ENCODE measurements at places on chromosomes 16 and 17.

- no peak for DNase-seq
Measured at GRCh38 chr17:14950216-14950615, 314.9 kb downstream of the PMP22 start.

DNA sequence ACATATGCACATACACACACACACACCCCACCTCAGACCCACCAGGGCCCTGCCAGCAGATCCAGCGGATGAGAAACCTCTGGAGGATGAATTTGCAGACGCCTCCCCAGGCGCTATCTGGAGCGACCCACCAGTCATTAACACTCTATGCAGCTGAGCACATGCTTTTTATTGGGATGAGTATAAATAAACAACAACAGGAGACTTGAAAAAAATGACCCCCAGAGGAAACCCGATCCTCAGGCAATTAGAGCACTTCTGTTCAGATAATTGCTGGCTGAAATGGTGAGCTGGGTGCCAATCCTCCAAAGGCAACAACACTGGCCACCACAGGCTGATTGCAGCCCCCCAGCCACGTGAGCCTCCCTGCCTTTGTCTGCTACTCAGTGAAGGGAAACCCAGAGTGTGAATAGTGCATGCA is 32.9 kb downstream of the DYNLRB2 start:
- no peak for DNase-seq

- DNase-seq: no peak
Measured at GRCh38 chr17:37492167-37492566, 2.5 kb downstream of the DUSP14 start.

DNA sequence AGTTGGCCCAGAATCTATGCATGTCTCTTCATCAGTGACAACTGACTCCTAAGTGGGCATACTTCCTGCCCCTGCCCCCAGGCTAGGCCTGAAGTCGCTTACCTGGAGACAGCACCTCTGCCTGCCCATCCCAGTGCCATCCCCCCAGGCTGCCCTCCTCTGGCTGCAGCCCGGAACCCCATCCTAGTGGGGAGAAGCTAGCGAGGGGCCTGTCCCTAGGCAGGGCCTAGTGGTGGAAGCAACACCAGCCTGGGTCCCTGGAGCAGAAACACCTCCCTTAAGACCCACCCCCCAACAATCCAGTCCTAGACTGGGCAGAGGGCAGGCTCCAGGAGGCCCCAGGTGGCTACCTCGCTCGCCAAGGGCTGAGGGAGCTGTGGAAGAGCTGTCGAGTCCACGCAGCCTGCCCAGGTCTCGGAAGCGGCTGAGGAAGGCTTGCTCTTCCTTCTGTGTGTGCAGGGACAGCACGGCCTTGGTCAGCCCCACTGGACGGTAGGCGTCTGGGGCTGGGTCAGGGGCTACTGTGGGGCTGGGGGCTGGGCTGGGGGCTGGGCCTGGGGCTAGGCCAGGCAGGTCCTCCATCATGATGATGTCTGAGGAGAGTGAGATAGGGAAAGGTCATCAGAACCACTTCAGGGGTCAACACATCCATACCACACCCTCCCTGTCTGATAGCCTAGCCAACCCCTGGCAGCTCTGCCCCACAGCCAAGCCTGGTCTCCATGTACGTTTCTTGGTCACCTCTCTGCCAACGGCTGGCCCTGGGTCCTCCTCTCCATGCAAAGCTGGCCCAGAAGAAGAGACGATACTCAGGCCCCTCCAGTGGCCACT is 7.6 kb downstream of the PER1 start:
- DNase-seq: no peak

GRCh38 chr17:1331708-1332107 is 52.2 kb downstream of the TRARG1 start:
- DNase-seq: no peak

DNA sequence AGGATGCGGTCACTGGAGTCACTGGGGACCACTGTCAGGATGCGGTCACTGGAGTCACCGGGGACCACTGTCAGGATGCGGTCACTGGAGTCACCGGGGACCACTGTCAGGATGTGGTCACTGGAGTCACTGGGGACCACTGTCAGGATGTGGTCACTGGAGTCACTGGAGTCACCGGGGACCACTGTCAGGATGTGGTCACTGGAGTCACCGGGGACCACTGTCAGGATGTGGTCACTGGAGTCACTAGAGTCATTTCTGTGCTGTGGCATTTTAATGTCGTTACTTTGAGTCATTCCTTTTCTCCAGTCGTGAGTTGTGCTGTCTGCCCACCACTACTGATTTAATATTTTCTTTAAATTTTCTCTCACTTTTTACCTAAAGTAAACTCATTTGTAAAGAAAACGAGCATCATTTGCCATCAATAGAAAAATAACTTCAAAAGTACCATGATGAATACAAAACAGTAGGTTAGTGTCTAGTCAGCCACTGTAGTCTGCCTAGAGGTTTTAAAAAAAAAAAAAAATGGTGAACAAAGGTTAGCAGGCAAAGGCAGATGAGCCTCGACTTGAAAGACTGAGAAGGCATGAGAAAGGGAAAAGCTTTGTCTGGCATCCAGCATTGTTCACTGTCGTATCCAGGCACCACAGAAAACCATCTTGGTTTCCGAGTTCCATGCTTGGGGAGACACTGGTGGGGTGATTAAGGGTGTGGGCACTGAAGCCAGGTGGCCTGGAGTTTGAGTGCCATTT is 346.6 kb downstream of the SNX29 start:
- DNase-seq: no peak

- DNase-seq: no peak
Measured at GRCh38 chr16:10888320-10888937, 11.4 kb downstream of the CIITA start.

GRCh38 chr17:37830151-37830993 is 85.5 kb upstream of the HNF1B start:
- no peak for DNase-seq

DNA sequence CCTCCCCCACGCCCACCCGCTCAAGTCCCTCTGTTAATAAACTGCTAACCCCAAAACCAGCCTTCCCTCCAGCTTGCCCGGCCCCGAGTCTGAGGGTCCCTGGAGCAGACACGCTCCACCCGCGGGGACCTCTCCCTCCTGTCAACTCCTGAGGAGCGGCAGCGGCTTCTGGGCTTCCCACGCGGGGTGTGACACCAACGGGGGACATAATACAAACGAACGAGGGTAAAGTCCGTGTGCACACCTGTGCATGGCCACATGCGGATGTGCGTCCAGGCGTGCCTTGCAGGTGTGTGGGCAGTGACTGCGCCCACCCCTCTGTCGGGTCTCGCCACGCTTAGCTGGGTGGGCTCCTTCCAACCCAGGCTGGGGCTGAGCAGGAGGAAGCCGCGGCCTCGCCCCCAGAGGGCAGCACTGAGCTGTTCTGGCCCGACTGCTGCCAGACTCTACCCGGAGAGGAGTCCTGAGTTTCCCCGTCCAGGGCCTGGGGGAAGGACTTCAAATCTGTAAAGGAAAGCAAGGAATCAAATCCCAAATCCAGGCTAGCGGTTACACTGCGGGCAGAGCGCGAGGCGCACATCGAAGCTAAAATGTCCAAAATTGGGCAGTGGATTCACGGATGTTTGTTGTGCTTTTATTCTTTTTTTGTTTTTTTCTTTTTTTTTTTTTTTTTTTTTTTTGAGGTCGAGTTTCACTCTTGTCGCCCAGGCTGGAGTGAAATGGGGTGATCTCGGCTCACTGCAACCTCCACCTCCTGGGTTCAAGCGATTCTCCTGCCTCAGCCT is 24.2 kb upstream of the KRT17 start:
- DNase-seq: peak; percentile 88

GRCh38 chr17:55571095-55571494 is 59.8 kb upstream of the SMIM36 start:
- no peak for DNase-seq

- DNase-seq: no peak
Measured at GRCh38 chr17:57609878-57610270, 135.2 kb downstream of the CCDC182 start.

DNA sequence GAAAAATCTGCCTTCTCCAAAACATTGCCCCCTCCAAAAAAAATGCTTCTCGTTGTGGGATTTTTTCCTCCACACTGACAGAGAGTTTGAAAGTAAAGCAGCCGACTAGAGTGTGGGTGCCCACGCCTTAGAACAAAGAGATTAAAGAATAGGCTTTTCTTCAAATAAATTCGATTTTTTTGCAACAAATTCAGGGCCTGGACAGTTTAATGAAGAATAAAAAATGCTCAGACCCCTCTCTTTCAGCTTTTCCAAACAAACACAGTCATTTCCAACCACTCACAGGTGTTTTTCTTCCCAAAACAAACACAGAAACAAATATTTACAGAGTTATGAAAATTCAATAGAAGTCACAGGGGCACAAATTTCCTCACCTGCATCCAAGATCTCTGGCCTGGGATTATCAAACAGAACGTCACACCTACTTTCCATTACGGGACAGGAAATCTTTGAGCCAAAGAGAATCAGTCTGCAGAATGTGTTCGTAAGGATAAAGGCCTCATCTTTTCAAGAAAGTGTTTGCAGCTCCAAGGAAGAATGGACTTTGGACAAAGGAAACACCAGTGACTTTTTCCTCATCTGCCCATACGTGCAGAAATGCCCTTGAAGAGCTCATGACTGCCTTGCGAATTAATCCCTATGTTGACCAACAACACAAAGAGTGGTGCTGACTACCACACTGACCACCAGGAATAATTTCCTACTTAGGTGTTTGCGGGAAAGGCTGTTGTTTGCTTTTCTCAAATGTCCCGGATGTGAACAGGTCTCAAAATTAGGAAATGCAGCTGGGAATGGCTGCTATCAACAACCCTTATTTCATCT is 31.3 kb upstream of the TOX3 start:
- no peak for DNase-seq

DNA sequence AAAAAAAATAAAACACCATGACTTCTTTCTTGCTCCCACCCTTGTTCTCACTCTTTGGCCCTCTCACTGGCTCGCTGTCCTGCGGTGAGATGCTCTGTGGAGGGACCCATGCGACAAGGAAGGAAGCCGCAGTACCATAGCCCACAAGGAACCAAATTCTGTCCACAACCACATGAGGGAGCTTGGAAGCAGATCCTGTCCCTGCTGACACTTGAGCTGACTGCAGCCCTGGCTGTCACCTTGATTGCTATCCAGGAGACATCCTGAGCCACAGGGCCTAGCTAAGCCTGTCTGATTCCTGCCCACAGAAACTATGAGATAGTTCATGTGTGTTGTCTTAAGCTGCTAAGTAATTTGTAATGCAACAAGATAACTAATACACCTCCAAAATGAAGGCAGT is 4.8 kb upstream of the MT2A start:
- DNase-seq: no peak

GRCh38 chr16:24677388-24677787 is 52.1 kb upstream of the TNRC6A start:
- DNase-seq: no peak

DNA sequence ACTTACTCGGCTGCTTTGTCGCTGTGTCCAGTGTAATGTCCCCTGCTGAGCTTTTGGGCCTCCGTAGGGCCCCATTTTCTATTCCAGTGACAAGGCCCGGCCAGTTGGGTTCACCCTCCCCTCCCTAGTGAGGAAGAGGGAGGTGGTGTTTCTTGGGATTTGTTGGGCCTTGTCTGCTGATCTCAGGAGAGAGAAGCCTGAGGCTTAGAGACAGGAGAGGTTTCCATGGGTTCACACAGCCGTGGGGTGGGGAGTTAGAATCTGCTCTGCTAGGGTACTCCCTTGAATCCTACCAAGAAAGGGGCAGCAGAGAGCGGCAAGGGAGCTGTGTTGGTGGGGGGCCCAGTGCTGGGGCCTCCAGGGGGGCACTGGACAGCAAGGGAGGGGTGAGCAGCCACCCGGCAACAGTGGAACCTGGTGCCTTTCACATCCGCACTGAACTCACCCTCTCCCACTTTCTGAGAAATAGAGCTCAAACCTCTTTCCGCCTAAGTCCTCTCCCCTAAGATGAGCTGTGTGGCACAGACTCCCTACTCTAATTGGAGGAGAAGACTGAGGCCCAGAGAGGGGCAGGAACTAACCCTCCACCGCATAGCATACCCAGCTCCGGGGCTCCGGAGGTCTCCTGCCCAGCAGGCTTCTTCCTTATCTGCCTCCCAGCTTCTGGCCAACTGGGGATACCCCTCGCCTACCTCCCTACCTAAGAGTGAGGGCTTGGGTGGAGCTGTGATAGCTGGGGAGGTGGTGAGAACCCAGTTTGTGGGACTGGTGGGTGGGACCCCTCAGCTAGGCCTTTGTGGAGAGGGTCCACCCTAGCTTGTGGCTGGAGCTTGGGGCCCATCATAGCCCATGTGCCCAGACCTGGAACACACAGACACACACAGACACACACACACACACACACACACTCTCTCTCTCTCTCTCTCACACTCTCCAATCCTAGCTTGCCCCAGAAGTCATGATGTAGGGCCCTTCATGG is 6.8 kb downstream of the TBKBP1 start:
- no peak for DNase-seq

- DNase-seq: no peak
Measured at GRCh38 chr17:78589885-78590284, 12.7 kb upstream of the DNAH17 start.

DNA sequence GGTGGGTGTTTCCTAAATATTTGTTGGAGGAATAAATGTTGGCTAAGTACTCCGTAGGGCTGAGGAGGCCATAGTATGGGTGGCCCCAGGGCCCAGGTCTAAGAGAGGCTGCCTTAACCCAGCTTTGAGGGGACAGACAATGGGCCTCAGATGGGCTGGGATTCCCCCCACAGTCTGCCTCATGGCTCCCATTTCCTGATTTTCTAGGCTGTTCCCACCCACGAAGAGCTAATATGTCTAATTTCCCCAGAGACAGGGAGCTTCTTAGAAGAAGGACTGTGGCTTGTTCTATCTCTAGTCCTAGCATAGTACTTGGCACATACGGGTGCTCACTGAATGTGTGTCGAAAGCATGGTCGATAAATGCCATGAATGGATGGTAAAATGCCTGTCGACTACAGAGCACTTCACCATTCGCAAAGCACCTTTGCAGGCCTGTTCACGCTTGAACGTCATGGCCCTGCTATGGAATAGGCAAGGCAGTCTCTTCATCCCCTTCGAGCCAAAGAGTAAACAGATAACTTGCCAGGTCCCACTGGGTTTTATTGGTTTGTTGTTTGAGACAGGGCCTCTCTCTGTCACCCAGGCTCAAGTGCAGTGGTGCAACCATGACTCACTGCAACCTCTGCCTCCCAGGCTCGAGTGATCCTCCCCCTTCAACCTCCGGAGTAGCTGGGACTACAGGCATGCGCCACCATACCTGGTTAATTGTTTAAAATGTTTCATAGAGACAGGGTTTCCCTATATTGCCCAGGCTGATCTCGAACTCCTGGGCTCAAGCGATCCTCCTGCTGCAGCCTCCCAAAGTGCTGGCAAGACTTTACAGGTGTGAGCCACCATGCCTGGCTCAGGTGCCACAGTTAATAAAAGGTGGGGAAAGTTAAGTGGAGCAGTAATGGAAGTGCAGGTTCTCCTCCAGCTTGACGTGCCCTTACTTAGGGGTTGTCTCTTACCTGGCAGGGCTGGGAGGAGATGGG is 9.7 kb downstream of the CHAD start:
- DNase-seq: no peak

- DNase-seq: no peak
Measured at GRCh38 chr17:2090804-2091534, 36.1 kb downstream of the HIC1 start.

GRCh38 chr17:15264542-15264941 is 584 bp downstream of the PMP22 start:
- no peak for DNase-seq

GRCh38 chr17:74526681-74527080 is 4.6 kb downstream of the CD300LB start:
- DNase-seq: no peak

- no peak for DNase-seq
Measured at GRCh38 chr16:5187402-5187952, 89.9 kb upstream of the EEF2KMT start.

- no peak for DNase-seq
Measured at GRCh38 chr17:45018514-45018847, 33.0 kb downstream of the DCAKD start.

Data from activated CD8-positive, alpha-beta memory T cell treated with anti-CD3 and anti-CD28 coated beads, Interleukin-2, amount 50 U/mL, for 4 hours (primary cell).